ENCODE measurements at places on chromosomes 5 and 9. TPM values are rescaled to one million over a fixed set of nuclear protein-coding genes. Genes with fewer than 3 reads are reported as not detected.

DNA sequence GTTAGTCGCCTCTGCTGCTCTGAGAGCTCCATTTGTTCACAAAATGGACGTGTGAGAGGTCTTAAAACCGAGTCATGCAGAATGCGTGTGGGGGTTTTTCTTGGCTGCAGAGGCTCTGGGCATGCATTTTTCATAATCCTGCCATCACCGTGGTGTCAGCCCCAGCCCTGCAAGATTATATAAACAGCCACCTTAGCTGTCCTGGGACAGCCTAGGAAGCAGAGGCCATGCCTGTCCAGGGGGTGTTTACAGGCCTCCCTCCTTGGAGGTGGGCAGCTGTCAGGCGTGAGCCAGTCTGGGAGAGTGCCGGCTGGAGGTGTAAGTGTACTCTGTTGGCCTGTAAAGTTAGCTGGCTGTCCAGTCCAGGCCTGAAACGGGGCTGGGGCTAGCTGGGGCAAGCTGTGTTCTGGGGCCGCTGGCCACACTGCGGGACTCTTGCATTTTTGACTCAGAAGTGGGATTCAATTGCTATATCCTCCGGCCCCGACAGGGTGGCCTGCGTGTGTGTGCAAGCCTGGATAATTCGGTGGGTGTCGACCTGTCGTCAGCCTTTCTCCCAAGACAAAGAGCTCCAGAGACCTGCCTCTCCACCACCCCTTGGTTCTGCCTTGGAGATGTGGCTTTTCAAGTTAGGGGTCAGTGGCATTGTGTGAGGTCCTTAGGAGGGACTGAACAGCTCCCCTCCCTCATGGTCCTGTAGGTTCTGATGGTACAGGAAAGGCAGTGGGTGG, 2.4 kb downstream of the WNK2 start:
- 0 out of 3 replicates have a peak, but pooled peaks cover 7% of the 10 kb centered on the region for H3K36me3 ChIP-seq
- DNase-seq = no peak
- H3K4me3 ChIP-seq = peak overlapping the region; percentile 39
- peak overlapping the region; percentile 29 for H3K27ac ChIP-seq
- H3K4me1 ChIP-seq = peaks cover 54% of the 10 kb centered on the region

DNA sequence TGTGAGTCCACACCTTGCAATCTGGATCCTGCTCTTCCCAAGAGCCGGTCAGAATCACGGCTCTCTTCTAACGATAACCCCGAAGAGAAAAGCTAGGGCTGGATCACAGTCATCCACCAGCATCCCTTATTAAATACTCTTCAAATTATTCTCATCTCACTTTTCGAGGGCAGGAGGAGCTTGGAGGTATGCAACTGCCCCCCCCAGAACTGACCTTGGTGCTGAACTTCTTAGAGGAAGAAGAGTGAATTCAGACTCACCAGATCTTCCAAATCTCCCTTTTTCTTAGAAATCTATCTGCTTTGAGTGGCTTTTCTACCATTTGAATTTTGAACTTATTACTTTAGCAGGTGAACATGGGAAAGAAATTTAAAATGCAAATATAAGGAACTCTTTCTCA, 75.7 kb downstream of the MED10 start:
- no peak for DNase-seq
- H3K36me3 ChIP-seq = no peaks in the 10 kb centered on the region
- no peaks in the 10 kb centered on the region for H3K4me1 ChIP-seq
- no peaks in the 10 kb centered on the region for H3K27me3 ChIP-seq
- no peak overlapping the region for H3K27ac ChIP-seq

- no peaks in the 10 kb centered on the region for H3K36me3 ChIP-seq
- no peak overlapping the region for H3K27ac ChIP-seq
- no peak for DNase-seq
- no peak overlapping the region for H3K4me3 ChIP-seq
Observed at GRCh38 chr5:82858151-82859025, 218.8 kb downstream of the TMEM167A start.

- H3K27ac ChIP-seq = no peak overlapping the region
- no peaks in the 10 kb centered on the region for H3K27me3 ChIP-seq
- no peak overlapping the region for H3K4me3 ChIP-seq
Observed at GRCh38 chr9:84293001-84293798, 47.4 kb downstream of the SLC28A3 start.

GRCh38 chr9:23412458-23412857, 413.6 kb downstream of the ELAVL2 start:
- H3K27me3 ChIP-seq = no peaks in the 10 kb centered on the region
- no peak overlapping the region for H3K27ac ChIP-seq
- no peaks in the 10 kb centered on the region for H3K4me1 ChIP-seq
- H3K36me3 ChIP-seq = no peaks in the 10 kb centered on the region
- DNase-seq = no peak

DNA sequence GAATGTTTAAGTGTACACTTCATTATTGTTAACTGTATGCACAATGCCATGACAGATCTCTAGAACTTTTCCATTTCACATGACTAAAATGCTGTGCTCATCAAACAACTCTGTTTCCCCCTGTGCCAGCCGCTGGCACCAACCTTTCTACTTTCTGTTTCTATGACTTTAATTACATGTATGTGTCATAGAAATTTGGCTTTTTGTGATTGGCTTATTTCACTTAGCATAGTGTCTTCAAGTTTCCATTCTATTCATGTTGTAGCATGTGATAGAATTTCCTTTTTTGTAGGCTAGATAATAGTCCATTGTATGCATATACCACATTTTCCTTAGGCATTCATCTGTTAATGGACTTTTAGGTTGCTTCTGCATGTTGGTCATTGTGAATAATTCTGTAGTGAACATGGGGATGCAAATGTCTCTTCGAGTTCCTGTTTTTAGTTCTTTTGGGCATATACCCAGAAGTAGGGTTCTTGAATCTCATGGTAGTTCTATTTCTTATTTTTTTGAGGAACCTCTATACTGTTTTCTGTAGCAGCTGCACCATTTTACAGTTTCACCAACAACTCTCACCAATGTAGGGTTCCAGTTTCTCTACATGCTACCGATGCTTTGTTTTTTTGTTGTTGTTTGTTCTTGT, 184.4 kb upstream of the DMRT1 start:
- no peak overlapping the region for H3K27ac ChIP-seq
- H3K27me3 ChIP-seq = no peaks in the 10 kb centered on the region
- no peak for DNase-seq
- H3K4me1 ChIP-seq = peaks cover 8% of the 10 kb centered on the region
- no peaks in the 10 kb centered on the region for H3K36me3 ChIP-seq

GRCh38 chr5:35405938-35406337, 175.7 kb upstream of the PRLR start:
- no peaks in the 10 kb centered on the region for H3K4me1 ChIP-seq
- no peak for DNase-seq
- H3K36me3 ChIP-seq = no peaks in the 10 kb centered on the region
- no peak overlapping the region for H3K4me3 ChIP-seq
- H3K27me3 ChIP-seq = no peaks in the 10 kb centered on the region

DNA sequence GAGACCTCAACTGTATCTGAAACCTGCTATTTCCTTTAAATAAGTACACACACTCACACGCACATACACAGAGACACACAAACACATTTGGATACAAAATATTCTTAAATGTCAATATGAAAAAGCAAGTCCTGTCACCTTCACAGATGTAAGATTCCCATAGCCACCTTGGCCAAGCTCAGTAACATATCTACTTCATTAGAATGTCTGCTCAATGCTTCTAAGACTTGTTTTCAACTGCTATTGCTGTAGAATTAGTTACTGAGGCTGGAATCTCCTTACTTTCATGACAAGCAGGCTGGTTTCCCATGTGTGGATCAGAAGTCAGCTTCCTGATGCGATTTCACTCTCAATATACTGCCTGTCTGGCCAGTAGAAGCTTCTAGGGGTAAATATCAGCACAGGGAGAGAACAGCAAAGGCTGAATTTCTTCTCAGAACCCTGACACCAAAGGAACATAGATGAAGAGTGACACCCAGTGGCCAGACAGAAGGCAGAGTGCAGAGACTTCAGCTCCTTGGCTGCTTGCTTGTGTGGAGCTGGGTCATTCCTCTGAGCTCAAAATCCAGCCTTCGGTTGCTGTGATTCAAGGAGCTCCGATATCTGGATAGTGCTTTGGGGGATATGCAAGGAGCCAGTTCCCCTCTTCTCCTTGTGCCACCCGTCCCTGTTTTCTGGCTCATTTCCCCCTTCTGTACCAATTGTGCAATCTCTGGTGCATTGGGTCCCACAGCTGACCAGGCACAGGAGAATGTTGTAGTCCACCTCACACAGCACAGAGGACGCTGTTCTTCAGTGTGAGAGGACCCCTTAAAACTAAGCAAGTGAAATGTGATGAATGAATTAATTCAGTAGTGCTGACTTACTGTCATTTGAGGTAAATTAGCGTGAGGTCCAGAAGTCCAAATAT, 26.6 kb upstream of the ABLIM3 start:
- no peaks in the 10 kb centered on the region for H3K27me3 ChIP-seq
- H3K27ac ChIP-seq = no peak overlapping the region
- H3K36me3 ChIP-seq = no peaks in the 10 kb centered on the region

GRCh38 chr9:4048441-4048840, 251.4 kb downstream of the GLIS3 start:
- H3K36me3 ChIP-seq = no peaks in the 10 kb centered on the region
- H3K4me1 ChIP-seq = no peaks in the 10 kb centered on the region
- no peaks in the 10 kb centered on the region for H3K27me3 ChIP-seq

- H3K4me1 ChIP-seq = no peaks in the 10 kb centered on the region
- no peaks in the 10 kb centered on the region for H3K27me3 ChIP-seq
Observed at GRCh38 chr5:153480401-153480800, 10.1 kb upstream of the GRIA1 start.

DNA sequence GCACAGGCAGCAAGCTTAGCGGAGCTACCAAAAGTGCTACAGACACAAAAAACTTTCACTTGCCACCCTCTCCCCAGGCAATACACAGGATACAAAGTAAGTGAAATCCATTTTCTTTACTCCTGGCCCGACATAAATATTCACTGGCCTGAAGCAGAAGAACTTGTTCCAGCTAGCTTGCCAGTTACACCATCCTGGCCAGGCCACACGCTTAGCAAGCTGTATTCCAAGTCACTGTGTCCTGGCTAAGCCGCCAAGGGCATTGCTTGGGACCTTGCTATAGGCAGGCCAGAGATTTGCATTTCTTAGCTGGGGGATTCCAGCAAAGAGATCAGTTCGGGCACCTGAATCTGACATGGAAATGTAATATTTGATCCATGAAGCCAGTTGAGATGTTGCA, 71.0 kb upstream of the SLC1A3 start:
- H3K27ac ChIP-seq = no peak overlapping the region
- no peak for DNase-seq
- H3K4me1 ChIP-seq = no peaks in the 10 kb centered on the region
- no peaks in the 10 kb centered on the region for H3K36me3 ChIP-seq

DNA sequence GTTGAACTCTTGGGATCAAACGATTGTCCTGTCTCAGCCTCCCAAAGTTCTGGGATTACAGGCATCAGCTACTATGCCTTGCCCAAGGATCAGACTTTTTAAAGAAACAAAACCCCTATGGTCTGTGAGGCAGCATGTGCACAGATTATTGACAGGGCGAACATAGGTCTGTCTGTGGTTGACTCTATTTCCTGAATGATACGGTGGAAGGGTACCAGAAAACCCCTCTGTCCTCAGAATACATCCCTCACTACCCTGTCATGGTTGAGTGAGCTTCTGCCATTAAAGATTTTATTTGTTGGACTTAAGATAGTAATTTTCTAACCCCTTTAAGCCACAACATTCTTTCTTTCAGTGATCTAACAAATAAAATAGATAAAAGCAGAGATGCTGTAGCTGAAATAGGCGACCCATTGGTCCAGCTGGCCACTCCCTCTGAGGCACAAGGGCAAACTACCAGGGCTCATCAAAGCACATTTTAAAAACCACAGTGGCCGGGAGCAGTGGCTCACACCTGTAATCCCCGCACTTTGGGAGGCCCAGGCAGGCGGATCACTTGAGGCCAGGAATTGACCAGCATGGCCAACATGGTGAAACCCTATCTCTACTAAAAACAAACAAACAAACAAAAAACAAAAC, 84.9 kb upstream of the ANKRD55 start:
- no peak for DNase-seq
- no peaks in the 10 kb centered on the region for H3K27me3 ChIP-seq
- H3K4me3 ChIP-seq = no peak overlapping the region
- H3K27ac ChIP-seq = no peak overlapping the region

DNA sequence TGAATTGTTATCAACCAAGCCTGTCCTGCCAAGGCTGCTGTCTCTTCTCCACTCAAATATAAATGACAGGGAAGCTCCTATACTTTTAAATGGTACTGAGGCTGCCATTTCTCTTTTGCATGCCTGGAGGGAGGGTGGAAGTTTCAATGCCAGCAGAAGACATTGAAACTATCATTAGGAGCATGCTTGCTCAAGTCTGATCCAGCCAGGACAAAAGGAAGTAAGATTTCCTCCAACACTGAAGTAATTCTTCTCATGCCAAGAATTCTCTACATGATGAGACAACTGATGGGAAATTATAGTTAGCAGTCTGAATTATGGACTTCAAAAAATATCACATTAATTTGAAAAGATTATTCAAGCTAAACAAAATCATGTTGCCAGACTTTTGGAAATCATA, 5.4 kb downstream of the SPINK6 start:
- DNase-seq = no peak
- no peaks in the 10 kb centered on the region for H3K4me1 ChIP-seq
- no peak overlapping the region for H3K27ac ChIP-seq
- H3K4me3 ChIP-seq = no peak overlapping the region

- no peak for DNase-seq
- H3K27me3 ChIP-seq = no peaks in the 10 kb centered on the region
- no peak overlapping the region for H3K27ac ChIP-seq
Observed at GRCh38 chr5:90084342-90084741, 325.2 kb downstream of the CETN3 start.

- H3K4me3 ChIP-seq = no peak overlapping the region
- H3K27ac ChIP-seq = no peak overlapping the region
- no peaks in the 10 kb centered on the region for H3K36me3 ChIP-seq
- DNase-seq = peak; percentile 19
Observed at GRCh38 chr9:85332487-85332886, 409.3 kb downstream of the AGTPBP1 start.

DNA sequence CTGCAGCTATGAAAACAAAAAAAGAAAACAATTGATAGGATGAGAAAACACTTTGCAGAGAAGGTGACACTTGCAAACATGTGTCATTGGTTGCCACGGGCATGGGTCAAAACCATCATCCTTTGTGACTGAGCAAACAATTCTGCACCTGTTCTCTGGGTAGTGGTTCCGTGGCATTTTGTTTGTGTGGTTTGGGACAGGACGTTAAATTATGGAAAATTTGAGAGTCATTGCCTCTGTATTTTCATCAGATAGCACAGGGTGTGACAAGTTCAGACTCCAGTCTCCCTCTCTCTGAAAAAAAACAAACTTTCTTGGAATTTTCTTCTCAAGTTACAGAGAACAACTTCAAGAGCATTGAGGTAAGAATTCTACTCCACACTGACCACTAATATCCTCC, 113.4 kb upstream of the HMHB1 start:
- H3K4me3 ChIP-seq = no peak overlapping the region
- H3K27ac ChIP-seq = no peak overlapping the region
- H3K36me3 ChIP-seq = no peaks in the 10 kb centered on the region
- H3K4me1 ChIP-seq = peaks cover 23% of the 10 kb centered on the region

GRCh38 chr5:118577621-118578020, 410.7 kb downstream of the DTWD2 start:
- no peak for DNase-seq
- H3K27ac ChIP-seq = no peak overlapping the region
- H3K4me3 ChIP-seq = no peak overlapping the region

The CTXN3 gene
- not detected for total RNA-seq

The KLF4 gene
- not detected for total RNA-seq

The ITGA2 gene
- 15.8 TPM for total RNA-seq

The FOXD4L3 gene
- total RNA-seq = not detected

The PCDHB14 gene
- 0.40 TPM for total RNA-seq

The CMYA5 gene
- 0.13 TPM for total RNA-seq

The GMCL2 gene
- total RNA-seq = not detected

The SCGB3A1 gene
- total RNA-seq = not detected

Data from HepG2 (cell line).